ENCODE measurements at places on chromosomes 16 and 17. TPM values are rescaled to one million over a fixed set of nuclear protein-coding genes. Genes with fewer than 3 reads are reported as not detected.

GRCh38 chr16:84884596-84885341 lies 65.0 kb downstream of the CRISPLD2 start:
- no peaks in the 10 kb centered on the region for H3K36me3 ChIP-seq
- H3K27ac ChIP-seq = no peak overlapping the region
- peaks cover 22% of the 10 kb centered on the region for H3K4me1 ChIP-seq

Gene CACNA1G
- 0.01 TPM for polyA plus RNA-seq

Gene NOD2
- polyA plus RNA-seq = 0.81 TPM

DNA sequence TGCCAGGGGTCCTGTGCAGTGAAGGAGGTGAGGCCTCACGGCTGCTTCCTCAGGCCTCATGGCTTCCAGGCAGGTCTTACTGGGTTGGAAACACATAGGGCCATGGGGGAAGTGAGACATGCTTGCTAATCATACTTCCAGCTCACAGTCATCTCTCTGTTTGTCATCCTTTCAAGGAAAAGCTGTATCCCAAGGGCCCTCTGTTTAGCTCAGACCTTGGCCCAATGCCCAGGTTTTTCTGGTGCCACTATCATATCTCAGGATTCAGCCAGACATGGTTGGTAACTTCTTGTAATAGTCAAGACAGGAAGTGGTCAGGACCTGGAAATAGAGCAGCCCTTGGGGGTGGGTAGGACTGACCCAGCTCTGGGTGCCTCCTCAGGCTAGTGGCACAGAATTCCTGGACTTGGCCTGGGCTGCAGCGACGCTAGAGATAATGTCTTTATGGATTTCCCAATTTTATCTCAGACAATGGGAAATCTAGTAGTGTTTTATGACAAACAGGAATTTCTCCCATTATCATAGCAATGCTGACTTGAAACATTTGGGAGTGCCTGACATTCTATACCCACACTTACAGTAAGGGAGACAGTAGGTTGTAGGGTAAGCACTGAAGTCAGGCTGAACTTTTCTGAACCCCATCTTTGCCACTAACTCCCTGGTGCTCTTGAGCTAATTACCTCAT lies 13.5 kb upstream of the ITGB3 start:
- no peaks in the 10 kb centered on the region for H3K27me3 ChIP-seq
- H3K4me3 ChIP-seq = no peak overlapping the region
- no peak overlapping the region for H3K27ac ChIP-seq
- no peak for DNase-seq
- H3K36me3 ChIP-seq = no peaks in the 10 kb centered on the region
- H3K4me1 ChIP-seq = no peaks in the 10 kb centered on the region

DNA sequence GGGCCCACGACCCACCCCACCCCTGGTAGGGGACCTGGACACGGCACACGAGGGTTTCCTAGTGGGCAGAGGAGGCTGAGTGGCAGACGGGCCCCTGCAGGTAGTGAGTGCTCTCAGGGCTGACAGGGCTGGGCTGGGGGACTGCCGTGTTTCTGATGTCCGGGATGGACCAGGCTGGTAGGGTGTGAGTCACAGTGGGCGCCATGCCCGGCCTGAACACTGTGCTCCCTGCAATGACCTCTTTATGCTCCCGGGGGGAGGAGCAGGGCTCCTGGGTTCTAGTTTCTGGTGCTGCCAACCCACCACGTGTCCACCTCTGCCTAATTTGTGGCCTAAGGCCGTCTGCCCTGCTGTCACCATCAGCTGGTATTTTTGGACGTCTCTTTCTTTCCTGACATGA lies 26.3 kb downstream of the ARHGAP23 start:
- peaks cover 25% of the 10 kb centered on the region for H3K4me1 ChIP-seq
- no peak overlapping the region for H3K4me3 ChIP-seq
- no peak for DNase-seq
- peaks cover 25% of the 10 kb centered on the region for H3K27me3 ChIP-seq

- peaks cover 7% of the 10 kb centered on the region for H3K27me3 ChIP-seq
- H3K27ac ChIP-seq = no peak overlapping the region
- no peak for DNase-seq
- H3K4me1 ChIP-seq = 0 out of 2 replicates have a peak, but pooled peaks cover 4% of the 10 kb centered on the region
- H3K36me3 ChIP-seq = no peaks in the 10 kb centered on the region
- H3K4me3 ChIP-seq = no peak overlapping the region
These were observed 23.4 kb upstream of the MGAT5B start for GRCh38 chr17:76844846-76845245.

Gene CTF1
- polyA plus RNA-seq = 2.6 TPM

- DNase-seq = no peak
- H3K27ac ChIP-seq = no peak overlapping the region
- H3K36me3 ChIP-seq = peaks cover 16% of the 10 kb centered on the region
- no peaks in the 10 kb centered on the region for H3K4me1 ChIP-seq
- H3K27me3 ChIP-seq = no peaks in the 10 kb centered on the region
- H3K4me3 ChIP-seq = no peak overlapping the region
These were observed 20.4 kb downstream of the MEAK7 start for GRCh38 chr16:84483882-84484565.

Gene ZNF785
- 0.01 TPM for polyA plus RNA-seq

Gene CCDC78
- 1.5 TPM for polyA plus RNA-seq

DNA sequence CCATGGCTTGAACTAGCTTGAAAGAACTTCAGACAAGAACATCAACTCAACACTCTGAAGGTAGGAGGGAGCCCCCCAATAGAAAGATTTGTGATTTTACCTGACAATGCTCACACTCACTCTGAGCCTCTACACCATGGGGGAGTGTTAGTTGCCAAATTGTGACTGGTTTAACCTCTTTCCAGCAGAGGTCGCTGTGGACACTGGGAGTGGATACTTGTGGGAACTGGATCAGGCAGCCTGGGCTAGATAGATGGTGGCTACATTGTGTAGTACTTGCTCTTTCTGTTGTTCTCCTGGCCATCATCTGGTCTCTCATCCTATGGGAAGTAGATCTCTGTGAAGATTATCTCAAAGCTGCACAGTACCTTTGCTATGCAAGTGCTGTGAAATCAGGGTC lies 2.9 kb downstream of the SMPD3 start:
- H3K36me3 ChIP-seq = no peaks in the 10 kb centered on the region
- no peak overlapping the region for H3K4me3 ChIP-seq
- H3K4me1 ChIP-seq = peaks cover 9% of the 10 kb centered on the region
- H3K27me3 ChIP-seq = no peaks in the 10 kb centered on the region
- DNase-seq = peak; percentile 67

DNA sequence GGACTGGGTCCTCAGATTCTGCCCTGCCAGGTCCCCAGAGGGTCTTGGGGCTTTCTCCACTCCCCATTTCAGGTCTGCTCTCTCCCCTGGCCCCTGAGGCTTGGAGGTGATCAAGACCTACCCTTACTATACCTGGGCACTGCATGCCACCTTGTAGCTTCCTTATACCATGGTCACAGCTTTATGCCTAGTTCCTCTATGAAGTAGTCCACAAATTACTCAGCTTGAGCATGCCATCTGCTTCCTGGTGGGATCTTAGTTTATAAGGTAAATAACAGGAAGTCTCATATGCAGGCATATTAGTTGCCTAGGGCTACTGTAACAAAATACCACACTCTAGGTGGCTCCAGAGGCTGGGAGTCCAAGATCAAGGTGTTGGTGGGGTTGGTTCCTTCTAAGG lies 11.0 kb upstream of the PMFBP1 start:
- H3K4me1 ChIP-seq = no peaks in the 10 kb centered on the region
- H3K27ac ChIP-seq = no peak overlapping the region
- H3K4me3 ChIP-seq = no peak overlapping the region
- no peaks in the 10 kb centered on the region for H3K36me3 ChIP-seq

Gene PRR35
- polyA plus RNA-seq = 0.16 TPM

- no peaks in the 10 kb centered on the region for H3K4me1 ChIP-seq
- no peak overlapping the region for H3K4me3 ChIP-seq
- no peak overlapping the region for H3K27ac ChIP-seq
- DNase-seq = no peak
- H3K36me3 ChIP-seq = no peaks in the 10 kb centered on the region
- H3K27me3 ChIP-seq = peaks cover 56% of the 10 kb centered on the region
These were observed 9.8 kb downstream of the CBFA2T3 start for GRCh38 chr16:88966986-88967829.

GRCh38 chr16:73672135-73672534 lies 624.2 kb upstream of the ZFHX3 start:
- H3K27me3 ChIP-seq = no peaks in the 10 kb centered on the region
- no peaks in the 10 kb centered on the region for H3K4me1 ChIP-seq
- no peak overlapping the region for H3K27ac ChIP-seq
- no peak overlapping the region for H3K4me3 ChIP-seq
- no peak for DNase-seq
- H3K36me3 ChIP-seq = no peaks in the 10 kb centered on the region

DNA sequence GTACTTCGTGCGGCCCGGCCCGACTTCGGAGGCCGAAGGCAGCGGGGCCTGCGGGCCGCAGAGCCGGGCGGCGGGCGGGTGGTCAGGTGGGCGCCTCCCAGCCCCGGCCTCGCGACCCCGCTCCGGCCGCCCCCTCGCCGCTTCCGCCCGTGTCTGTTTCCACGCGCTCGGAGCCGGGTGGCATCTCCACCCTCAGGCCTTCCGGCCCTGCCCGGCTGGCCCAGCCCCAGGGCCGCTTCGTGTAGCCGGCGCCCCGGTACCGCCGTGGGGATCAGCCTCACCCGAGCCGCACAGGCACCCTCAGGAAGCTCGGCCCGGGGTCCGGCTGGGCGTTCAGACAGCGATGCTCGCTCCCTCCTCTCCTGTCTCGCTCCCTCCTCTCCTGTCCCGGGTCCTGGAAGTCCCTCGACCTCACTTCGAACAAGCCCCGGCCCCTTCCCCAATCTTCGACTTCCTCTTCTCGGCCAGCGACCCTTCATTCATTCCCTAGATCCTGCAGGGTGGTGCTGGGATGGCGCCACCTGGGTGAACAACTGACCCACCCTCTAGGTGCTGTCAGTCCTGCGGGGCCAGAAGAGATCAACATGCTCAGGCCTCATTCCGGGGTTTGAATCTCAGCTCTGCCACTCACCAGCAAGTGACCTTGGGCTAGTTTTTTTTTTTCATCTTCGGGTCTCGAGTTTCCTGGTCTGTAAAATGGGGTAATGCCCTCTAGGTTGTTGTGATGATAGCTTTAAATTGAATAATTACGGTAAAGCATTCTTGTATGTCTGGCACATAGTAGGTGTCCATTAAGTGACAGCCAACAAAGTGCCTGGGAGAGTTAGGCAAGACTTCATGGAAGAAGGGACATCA lies 610 bp downstream of the VPS4A start:
- H3K27ac ChIP-seq = peak overlapping the region; percentile 66
- no peaks in the 10 kb centered on the region for H3K27me3 ChIP-seq
- DNase-seq = peak; percentile 65
- H3K4me1 ChIP-seq = peaks cover 34% of the 10 kb centered on the region
- peaks cover 18% of the 10 kb centered on the region for H3K36me3 ChIP-seq

GRCh38 chr16:19737306-19738038 lies 19.4 kb downstream of the IQCK start:
- peaks cover 17% of the 10 kb centered on the region for H3K4me1 ChIP-seq
- H3K27ac ChIP-seq = no peak overlapping the region
- no peaks in the 10 kb centered on the region for H3K36me3 ChIP-seq
- no peaks in the 10 kb centered on the region for H3K27me3 ChIP-seq
- no peak for DNase-seq

DNA sequence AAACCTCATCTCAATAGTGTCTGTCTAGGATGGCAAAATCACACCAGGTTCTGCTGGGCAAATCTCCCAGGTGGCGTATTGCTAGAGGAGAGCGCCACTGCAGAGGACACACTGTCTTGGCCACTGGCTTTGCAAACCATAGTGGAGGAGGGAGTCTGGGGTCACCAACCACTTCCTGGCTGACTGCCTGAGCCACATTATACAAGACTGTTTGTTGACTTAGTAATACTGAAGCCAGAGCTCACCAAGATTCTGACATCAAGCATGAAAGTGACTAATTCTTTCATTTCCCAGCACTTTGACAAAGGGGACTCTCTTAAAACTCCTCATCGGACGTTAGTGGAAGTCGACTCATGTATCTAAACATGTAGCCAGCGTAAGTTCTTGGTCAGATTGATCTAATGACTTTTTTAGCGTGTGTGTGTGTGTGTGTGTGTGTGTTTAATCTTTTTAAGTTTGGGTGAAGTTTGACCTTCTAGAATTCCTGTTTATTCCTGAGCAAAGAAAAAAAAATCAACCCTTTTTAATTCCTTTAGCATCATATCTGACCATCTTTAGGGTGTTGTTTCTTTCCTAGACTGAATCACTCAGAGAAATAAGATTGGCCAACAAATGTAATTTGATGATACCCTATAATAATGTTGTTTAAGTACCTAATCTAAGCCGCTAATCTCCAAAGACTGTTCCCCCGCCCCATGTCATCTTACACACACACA lies 13.7 kb downstream of the PITPNC1 start:
- peaks cover 15% of the 10 kb centered on the region for H3K4me1 ChIP-seq
- H3K4me3 ChIP-seq = peak overlapping the region; percentile 22
- H3K36me3 ChIP-seq = no peaks in the 10 kb centered on the region
- H3K27me3 ChIP-seq = no peaks in the 10 kb centered on the region
- peak; percentile 86 for DNase-seq
- H3K27ac ChIP-seq = peak overlapping the region; percentile 9

Gene OTOP2
- polyA plus RNA-seq = not detected

Gene VMO1
- polyA plus RNA-seq = 0.13 TPM

DNA sequence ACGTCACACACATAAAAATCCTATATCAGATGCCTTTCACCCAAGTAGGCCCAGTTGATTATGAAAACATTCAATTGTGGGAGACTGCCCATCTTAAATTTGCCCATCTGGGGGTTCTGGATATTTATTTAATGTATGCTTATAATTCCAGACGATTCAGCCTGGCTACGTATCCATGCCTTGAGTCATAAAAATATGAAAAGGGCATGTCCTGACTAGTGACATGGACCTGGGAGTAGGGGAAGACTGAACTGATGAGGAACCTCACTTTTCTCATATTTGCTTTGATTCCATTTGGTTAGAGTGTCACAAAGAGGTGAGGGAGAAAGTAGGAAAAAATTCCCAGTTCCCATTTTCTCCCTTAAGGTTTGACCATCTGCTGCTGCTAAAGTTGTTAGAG lies 122.5 kb upstream of the GNAO1 start:
- no peak overlapping the region for H3K27ac ChIP-seq
- no peak for DNase-seq
- no peaks in the 10 kb centered on the region for H3K36me3 ChIP-seq

Measured in HepG2 (cell line).